ENCODE measurements at places on chromosomes 5 and 9.

- no peak for DNase-seq
Measured at GRCh38 chr5:65722575-65723403, 784 bp downstream of the NLN start.

GRCh38 chr9:108296056-108296455 is 559.7 kb downstream of the ACTL7B start:
- DNase-seq, result no peak

DNA sequence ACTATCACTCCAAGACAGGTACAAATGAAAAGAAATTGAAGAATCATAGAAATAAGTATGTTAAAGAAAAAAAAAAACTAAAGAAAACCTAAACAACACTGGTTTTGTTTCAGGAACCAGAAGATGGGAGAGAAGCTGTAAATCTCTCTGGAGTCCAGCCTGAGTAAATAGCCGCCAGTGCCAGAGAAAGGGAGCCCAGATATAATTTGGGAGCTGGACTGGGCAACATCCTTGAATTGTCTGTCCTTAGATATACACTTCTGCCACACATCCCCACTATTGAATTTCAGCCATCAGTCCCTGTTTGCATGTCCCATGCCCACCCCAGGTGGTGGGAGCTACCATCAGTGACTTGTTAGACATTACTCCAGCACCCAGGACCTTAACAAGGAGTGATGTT is 979.6 kb downstream of the DTWD2 start:
- no peak for DNase-seq

DNA sequence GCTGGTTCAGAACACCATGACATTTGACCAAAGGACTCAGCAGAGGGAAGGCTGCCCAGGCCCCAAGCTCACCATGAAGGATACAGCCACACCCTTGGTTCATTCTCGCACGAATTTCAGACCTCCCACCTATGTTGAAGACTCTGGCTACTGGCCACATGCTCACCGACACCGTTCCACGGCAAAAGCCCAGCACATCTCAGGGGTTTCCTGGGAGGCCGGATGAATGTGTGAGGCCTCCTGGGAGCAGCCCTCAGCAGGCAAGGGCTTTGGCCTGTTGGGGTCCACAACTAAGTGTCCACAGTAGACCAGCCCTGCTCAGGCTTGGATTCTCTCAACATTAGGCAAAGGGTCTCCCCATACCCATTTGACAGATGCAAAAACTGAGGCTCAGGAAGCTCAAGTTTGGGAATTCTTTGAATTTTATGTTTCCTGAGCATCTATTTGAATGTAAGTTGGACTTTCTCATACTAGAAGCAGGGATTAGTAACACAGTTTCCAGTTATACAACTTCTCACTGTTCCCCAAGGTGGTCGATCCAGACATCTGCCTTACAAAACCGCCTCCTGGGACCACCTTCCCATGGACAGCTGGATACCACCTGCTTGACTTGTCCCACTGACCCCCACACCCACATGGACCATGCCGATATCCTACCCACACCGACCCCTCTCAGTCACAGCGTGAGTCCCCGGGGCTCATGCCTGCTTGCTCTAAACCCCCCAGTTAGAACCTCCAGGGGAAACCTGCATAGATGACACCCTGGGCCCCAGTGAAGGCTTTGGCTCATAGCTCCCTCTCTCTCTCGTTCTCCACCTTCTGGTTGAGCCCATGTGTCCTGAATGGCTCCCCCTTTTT is 27.9 kb downstream of the CCT5 start:
- no peak for DNase-seq

GRCh38 chr9:89477384-89477783 is 20.5 kb downstream of the SEMA4D start:
- DNase-seq, result no peak

- no peak for DNase-seq
Measured at GRCh38 chr9:126613651-126614050, at the start of gene LMX1B. LMX1B (plus strand) TSS chr9:126613928; CDS start chr9:126614450, 522 bp downstream.

All from esophagus muscularis mucosa (tissue), 4 donors.